HFFc6 (cell line): ENCODE measurements at places on chromosomes 5 and 9. TPM values are rescaled to one million over a fixed set of nuclear protein-coding genes. Genes with fewer than 3 reads are reported as not detected.
A peak's percentile ranks its signal among the peaks of the same experiment; 100 is the strongest.

- DNase-seq = no peak
Observed at GRCh38 chr9:1869843-1870242, 145.3 kb upstream of the SMARCA2 start.

DNA sequence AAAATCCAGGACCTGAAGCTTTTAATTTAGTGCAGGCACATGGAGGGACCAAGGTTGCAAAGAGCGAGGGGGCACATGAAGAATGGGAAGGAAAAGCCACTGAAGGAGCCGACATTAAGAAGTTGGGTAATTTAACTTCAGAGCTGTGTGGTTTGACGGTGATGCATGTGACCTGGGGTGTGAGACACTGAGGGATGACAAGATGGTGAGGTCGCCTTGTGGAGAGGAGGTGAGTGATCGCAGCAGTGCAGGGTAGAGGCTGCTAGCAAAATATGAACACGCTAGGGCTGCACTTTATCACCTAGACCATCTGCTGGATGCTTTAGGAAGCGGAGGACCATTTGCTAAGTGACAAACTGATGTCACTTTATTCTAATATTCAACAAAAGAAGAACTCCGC lies 339.0 kb upstream of the KIF2A start:
- DNase-seq = no peak

- DNase-seq = no peak
Observed at GRCh38 chr5:84260939-84261338, 123.7 kb downstream of the EDIL3 start.

DNA sequence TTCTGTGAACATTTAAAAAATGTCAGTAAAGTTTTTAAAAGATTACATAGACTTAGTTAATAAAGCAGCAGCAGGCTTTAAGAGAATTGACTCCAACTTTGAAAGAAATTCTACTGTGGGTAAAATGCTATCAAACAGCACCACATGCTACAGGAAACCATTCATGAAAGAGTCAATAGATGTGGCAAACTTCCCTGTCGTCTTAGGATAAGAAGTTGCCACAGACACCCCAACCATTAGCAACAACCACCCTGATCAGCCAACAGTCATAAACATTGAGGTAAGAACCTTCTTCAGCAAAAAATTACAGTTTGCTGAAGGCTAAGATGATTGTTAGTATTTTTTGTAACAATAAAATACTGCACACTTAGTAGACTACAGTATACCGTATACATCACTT lies 278.2 kb downstream of the CSNK1G3 start:
- DNase-seq = no peak

DNA sequence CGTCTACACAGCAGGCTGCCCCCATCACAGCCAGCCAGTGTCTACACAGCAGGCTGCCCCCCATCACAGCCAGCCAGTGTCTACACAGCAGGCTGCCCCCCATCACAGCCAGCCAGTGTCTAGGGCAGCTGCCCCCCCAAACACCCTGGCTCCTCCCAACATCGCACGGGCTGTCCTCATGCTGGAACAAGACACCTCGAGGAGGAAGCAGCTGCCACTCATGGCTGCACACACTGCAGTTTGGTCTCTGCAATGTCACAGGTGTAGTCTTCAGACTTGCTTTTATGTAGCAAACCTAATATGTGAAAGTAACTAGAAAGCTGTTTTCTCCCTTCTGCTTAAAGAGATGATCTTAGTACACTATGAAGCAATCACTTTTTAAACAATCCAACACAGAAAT lies 9.7 kb downstream of the LRRC14B start:
- DNase-seq = no peak

DNA sequence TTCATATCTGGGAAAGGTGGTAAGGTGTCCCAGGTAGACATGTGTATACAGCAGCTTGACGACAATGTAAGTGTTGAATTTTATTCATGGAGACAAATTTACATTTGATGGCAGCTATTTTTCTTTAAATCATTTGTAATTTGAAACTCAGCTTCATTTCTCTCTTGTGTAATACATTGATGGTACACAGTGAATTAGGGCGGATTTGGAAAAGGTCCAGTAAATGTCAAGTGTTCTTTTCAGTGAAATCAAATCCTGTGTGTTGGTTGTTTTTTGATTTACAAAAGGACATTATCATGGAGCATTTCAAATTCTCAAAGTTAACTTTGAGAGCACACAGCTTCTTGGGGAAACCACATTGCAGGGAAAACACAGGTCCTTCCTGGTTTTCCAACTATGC lies 30.0 kb upstream of the PCSK1 start:
- DNase-seq = no peak

DNA sequence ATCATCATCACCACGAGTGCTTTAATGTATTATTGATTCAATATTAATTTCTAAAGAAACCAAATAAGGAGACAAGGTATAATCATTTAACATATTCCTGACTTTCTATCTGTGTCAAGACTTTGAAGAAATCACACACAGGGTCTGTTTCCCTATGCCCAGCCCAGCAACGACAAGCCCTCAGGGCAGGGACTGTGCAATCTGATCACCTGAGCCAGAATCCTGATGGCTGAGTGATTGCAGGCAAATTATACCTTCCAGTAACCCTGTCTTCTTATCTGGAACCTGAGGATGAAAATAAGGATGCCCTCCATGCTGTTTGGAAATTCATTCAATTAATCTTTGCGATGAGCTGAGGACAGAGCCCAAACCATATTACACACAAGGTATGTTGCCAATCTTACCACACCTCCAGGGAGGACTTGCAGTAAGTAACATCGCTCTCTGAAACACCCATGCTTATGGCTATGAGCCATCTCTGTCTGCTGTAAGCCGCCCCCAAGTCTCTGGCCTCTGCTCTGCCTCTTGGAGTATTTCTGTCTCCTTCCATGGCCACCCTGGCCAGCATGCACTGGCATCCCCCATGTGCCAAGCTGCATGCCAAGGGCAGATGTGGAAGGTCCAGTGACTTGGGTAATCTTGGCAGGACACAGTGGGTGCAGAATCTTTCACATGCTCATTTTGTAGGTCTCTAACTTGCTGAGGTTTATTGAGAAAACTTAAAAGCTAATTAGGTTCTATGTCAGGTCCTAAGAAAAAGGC lies 10.6 kb downstream of the TAS2R1 start:
- DNase-seq = no peak

DNA sequence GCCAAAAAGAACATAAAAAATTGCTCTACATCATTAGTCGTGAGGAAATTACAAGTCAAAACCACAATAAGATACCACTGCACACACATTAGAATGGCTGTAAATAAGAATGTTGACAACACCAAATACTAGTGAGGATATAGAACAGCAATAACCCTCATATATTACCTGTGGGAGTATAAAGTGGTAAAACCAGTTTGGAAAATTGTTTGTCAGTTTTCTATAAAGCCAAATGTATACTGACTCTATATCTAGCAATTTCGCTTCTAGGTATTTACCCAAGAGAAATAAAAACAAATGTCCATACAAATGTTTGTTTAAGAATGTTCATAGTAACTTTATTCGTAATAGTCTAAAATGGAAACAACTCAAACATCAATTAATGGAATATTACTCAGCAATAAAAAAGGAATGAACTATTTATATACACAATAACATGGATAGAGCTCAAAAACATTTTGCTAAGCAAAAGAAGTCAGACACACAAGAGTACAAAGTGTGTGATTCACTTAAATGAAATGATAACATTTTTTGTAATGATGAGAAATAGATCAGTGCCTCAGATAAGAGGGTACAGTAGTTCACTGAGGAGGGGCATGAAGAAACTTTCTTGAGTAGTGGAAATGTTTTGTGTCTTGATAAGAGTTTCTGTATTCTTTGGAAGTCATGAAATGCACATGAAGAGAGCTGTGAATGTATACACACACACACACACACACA lies 219.6 kb upstream of the ZNF462 start:
- DNase-seq = no peak

- no peak for DNase-seq
Observed at GRCh38 chr5:60961685-60962084, 16.7 kb downstream of the NDUFAF2 start.

GRCh38 chr9:27355166-27355565 lies 58.2 kb upstream of the EQTN start:
- no peak for DNase-seq

DNA sequence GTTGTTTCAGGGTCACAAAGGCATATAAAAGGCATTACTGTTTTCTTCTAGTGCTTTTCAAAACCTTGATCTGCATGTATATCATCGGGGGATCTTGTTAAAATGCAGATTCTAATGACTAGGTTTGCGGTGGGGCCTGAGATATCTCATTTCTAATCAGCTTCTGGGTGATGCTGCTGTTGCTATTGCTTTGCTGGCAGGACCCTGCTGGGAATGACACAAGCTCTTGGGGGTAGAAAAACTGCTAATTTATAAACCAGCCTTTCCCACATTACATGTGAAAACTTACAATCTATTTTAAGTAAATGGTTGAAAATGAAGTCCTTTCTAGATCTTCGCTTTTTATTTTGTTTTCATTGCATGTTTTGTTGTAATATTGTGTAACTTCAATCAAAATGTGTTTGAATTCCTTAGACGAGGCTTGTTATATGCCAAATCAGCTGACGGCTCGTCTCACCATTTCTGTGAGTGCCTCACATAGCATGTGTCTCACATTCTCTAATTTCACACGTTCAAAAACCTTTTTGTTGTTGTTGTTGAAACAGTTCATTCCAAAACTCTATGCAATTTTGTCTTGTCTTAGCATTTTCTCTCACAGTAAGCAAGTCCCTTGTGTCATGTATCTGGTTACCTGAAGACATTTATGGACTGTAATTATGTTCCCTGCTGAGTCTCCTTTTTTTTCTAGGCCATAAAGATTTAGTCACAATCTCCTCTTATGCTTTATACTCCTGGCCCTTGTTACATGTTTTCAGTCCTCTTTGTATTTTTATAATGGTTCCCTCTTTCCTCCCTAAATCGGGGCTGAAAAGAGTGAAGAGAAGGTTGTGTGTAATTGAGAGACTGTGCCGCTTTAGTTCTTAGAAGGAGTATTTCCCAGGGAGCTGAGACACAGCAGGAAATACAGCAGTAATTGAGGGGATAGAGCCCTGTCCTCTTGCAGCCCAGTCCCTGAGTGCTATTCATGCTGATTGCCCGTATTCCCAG lies 521.0 kb upstream of the SEMA6A start:
- DNase-seq = no peak

DNA sequence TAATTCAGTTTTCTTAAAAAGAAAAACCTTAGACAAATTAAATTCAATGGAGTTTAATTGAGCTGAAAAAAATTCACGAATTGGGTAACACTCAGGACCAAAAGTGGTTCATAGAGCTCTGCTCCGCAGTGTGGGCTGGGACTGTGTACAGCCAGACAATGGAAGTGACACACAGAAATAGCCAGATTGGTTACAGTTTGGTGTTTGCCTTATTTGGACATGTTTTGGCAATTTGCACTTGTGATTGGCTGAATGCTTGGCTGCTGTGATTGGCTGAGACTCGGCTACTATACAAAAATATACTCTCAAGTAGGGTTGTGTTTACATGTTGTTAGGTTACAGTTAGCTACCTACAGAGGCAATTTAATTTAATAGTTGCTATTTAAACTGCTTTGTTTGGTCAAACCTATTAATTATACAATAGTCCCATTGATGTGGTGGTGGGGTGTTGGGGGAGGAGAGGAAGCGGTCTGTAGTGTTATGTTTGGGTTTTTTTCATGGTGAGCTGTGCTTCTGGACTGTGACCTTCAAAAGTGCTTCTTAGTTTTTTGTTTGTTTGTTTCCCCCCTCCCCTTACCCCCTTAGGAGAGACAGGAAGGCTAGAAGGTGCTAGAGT lies 95.2 kb downstream of the CNTLN start:
- DNase-seq = no peak

DNA sequence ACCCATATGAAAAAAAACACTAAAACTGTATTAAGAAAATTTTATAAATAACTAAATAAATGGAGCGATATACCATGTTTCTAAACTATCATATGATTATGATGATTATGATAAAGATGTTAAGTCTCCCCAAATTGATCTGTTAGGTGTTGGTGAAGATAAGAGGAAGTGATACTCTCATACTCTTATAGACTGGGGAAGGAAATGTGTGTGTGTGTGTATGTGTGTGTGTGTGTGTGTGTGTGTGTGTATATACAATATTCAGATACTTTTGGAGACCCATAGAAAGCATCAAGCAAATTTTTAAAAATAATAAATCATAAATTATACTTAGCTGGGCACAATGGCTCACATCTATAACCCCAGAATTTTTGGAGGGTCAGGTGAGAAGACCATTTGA lies 62.9 kb downstream of the TMEM232 start:
- DNase-seq = no peak

- peak; percentile 65 for DNase-seq
Observed at GRCh38 chr5:657570-657969, 35.6 kb downstream of the TPPP start.

GRCh38 chr9:109653470-109653869 lies 126.5 kb upstream of the PALM2AKAP2 start:
- DNase-seq = no peak

DNA sequence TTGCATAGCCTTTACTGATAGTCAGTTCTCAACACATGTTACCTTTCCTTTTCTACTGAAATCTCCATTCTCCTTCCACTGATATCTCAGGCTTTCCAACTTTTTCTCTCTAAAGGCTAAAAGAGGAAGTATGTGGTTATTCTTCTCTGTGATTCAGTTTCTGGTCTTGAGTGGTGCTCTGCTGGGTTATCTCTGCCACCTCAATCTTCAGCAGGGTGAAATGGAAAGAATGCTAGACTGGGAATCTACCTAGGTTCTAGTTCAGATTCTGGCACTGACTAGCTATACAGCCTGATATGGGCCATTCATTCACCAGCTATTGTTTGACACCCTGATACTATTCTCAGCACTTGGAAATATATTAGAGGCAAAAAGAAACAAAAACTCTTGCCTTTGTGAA lies 124.9 kb upstream of the GRIA1 start:
- no peak for DNase-seq

- no peak for DNase-seq
Observed at GRCh38 chr5:59357381-59357977, 536.0 kb downstream of the PDE4D start.

- DNase-seq = no peak
Observed at GRCh38 chr5:135235551-135236227, 163.3 kb downstream of the MACROH2A1 start.

GRCh38 chr5:5046680-5047502 lies 93.2 kb upstream of the ADAMTS16 start:
- no peak for DNase-seq

- no peak for DNase-seq
Observed at GRCh38 chr5:172383191-172383802, 71.0 kb downstream of the SH3PXD2B start.

GRCh38 chr5:482506-482905 lies 39.5 kb downstream of the EXOC3 start:
- no peak for DNase-seq

- no peak for DNase-seq
Observed at GRCh38 chr9:111762556-111762955, 32.2 kb downstream of the SHOC1 start.

Gene ZBTB5
- 4.8 to 5.9 TPM (median 4.8 TPM) in 3 replicates for total RNA-seq

Gene ADRA1B
- 0.17 to 0.45 TPM (median 0.24 TPM) in 3 replicates for total RNA-seq

Gene AP3S1
- 107 to 128 TPM (median 108 TPM) in 3 replicates for total RNA-seq

Gene ADAMTS12
- 48.1 to 51.1 TPM (median 48.4 TPM) in 3 replicates for total RNA-seq

Gene PTGDS
- total RNA-seq = not detected in 2 replicates

Gene HK3
- total RNA-seq = not detected in 3 replicates

Gene CDC20B
- total RNA-seq = 0.12 TPM in 2 of 3 replicates, not detected in the other

Gene FIBCD1
- 1.5 and 7.6 TPM in 2 replicates for total RNA-seq

Gene KCNT1
- total RNA-seq = not detected in 2 replicates

Gene ABO
- not detected in 3 replicates for total RNA-seq

Gene PCDHB8
- total RNA-seq = 0.39 and 2.1 TPM in 2 replicates

Gene RNF180
- not detected in 3 replicates for total RNA-seq

Gene ZNF474
- total RNA-seq = 0.16 to 0.37 TPM (median 0.26 TPM) in 3 replicates

Gene VCP
- 317 to 377 TPM (median 329 TPM) in 3 replicates for total RNA-seq

Gene MSMP
- total RNA-seq = 0.36 TPM in 1 of 3 replicates, not detected in the others
